BE2C (cell line): ENCODE measurements at places on chromosomes 11 and 22.
A peak's percentile ranks its signal among the peaks of the same experiment; 100 is the strongest.

- DNase-seq, result no peak
Observed at GRCh38 chr22:24233816-24234215, 11.1 kb downstream of the GGT5 start.

GRCh38 chr11:72635309-72635915, 38.8 kb downstream of the PDE2A start:
- no peak for DNase-seq

DNA sequence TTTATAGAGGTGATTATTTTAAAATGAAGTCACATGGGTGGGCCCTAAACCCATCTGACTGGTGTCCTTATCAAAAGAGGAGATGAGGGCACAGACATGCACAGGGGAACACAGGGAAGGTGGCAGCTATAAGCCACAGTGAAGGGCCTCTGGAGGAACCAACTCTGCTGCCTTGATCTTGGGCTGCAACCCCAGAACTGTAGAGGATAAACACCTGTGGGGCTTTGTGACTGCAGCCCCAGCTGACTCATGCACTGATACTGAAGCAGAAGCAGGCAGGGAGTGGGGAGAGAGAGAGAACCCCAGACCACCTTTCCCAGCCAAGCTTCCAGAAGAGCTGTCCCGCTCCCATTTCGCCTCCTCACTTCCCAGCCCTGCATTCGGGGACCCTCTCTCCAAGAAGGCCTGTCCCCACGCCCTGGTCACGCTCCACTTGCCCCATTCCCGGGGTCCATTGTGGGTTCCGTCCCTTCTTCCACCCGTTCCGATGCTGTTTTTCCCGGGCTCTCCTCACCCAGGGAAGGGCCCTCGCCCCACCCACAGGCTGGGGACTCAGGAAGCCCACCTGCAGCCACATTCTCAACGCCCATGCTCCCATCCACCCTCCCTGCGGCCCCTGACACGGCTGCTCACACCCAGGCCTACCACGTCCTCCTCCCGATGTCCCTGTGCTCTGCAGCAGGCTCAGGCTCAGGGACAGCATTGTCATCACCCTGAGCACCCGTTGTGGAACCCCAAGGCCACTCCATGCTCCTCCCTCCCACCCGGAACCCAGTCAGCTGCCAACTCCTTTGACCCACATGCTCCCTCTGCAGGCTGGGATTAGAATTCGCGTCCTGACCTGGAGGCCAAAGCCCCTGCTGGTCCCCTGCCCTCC, 90.8 kb upstream of the SHANK2 start:
- DNase-seq, result peak; percentile 46

GRCh38 chr11:95487391-95487790, 256.4 kb upstream of the SESN3 start:
- no peak for DNase-seq

DNA sequence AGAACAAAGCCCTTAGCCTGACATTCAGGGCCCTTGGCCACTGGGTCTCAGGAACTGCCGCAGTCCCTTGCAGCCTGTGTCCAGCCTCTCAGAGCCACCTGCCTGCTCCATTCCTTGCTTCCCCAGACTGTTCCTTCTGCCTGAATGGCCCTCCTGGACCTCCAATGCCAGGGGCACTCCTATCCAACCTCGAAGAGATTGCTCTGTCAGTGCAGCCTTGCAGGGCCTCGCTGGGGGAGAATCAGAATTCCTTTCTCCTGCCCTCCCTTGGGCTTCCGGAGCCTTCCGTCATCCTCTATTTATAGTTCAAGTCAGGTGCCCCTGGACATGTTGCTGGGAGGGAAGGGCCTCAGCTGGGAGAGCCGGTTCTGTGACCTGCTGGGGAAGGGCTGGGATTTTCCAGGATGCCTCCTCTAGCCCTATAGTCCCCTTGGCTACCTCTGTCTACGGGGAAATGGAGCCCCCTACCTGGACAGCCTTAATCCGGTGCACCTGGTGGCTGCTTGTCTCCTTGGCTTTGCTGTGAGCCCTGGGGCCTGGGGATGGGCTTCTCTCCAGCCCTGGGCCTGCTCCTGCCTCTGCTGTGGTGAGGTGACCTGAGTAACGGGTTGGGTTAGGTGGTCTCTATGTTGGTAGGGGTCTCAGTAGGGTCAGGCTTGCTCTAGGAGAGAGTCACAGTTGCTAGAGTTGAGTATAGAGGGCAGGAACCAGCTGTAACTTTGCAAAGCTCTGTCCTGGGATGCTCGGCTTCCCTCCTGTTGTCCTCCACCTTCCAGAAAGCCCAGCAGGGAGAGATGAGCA, 45.9 kb upstream of the SYT7 start:
- no peak for DNase-seq

DNA sequence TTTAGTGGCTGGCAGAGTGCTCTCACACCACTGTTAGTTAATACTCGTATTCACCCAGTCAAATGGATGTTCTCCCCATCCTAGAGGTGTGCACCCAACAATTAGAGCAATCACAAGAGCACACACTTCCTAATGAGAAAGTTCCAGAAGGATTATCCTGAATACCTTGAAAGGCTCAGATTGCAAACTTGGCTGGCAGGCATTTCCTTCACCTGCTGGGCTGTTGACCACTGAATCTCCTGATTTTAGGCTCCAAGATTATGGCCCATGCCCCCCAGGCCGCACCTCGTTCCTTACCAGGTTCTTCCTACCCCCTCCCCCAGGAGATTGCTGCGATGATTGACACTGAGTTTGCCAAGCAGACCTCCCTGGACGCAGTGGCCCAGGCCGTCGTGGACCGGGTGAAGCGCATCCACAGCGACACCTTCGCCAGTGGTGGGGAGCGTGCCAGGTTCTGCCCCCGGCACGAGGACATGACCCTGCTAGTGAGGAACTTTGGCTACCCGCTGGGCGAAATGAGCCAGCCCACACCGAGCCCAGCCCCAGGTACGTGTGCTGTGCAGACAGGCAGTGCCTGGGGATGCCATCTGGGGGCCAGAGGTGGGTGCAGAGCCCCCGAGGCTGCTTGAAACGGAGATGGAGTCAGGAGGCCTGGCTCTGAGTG, 26.9 kb downstream of the TAB1 start:
- DNase-seq, result no peak

DNA sequence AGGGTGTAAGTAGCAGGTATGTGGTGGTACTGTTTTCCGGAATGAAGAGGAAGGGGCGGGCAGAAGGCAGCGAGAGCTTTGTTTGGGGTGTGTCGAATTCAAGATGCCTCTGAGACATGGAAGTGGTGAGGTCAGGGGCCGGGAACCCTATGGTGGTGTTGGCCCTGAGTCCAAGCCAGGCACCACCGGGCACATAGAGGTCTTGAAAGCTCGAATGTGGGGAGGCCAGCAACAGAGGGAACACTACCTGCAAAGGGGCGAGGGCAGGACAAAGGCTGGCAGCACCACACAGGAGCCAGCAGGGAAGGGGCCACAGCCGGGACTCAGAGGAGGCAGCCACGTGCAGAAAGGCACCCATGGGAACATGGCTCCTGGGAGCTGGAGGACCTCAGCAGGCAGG, 57.8 kb downstream of the CDKN1C start:
- DNase-seq, result no peak

GRCh38 chr11:69263736-69264052, 30.3 kb upstream of the MYEOV start:
- DNase-seq, result no peak

GRCh38 chr11:32081129-32081641, 9.7 kb upstream of the RCN1 start:
- DNase-seq, result no peak

DNA sequence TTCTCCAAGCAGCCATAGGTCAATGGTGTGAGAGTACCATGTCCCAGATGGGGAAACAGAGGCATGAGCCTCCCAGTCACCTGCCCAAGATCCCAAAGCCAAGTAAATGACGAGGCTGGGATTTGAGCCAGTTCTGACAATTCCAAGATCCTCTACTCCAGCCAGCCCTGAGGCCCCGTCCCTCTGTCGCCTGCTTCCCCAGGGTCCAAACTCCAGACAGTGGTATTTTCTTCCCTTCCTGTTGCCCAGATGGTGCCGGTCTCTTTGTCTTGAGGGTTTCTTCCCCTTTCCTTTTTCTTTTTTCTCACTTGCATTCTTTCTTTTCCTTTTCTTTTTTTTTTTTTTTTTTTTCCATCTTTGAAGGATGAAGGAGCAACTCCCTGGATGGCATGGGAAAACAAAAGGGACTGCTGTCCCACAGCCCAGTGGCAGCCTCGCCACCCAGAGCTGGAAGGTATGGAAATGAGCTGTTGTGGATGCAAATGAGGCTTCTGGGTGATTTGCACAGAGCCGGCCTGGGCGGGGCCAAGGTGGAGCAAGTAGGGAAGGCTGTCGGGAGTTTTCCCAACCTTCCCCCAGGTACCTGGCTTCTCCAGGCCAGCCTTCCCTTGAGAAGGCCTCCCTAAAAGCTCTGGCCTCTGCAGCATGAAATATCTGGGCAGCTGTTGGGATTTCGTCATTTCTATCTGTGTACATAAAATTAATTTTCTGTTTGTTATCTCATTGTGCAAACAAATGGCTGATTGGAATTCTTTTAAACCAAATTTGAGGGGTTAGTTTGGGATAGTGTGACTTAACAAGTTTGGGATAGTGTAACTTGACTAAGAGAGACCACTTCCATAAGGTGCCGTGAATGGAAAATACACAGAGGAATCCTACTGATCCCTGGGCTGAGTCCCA, 146.8 kb downstream of the MN1 start:
- no peak for DNase-seq

- DNase-seq, result no peak
Observed at GRCh38 chr11:34864424-34864823, 51.8 kb downstream of the APIP start.

DNA sequence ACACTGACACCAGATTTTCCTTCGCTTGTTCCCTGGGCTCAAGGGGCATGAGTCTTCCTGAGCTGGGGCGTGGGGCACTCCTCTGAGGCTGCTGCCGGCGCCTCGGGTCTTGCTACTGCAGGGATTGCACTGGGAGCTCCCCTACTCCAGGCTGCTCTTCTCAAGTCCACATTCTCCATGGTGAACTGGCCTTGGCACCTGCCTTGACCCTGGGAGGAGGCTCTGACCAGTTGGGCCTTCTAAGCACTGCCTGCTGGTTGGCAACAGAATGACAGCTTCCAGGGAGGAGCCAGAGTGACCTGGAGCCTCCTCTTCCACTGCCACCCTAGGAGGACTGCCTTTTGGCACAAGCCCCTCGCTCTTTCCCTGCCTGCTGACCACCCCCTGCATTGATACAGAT, 9.5 kb downstream of the FREY1 start:
- DNase-seq, result no peak

DNA sequence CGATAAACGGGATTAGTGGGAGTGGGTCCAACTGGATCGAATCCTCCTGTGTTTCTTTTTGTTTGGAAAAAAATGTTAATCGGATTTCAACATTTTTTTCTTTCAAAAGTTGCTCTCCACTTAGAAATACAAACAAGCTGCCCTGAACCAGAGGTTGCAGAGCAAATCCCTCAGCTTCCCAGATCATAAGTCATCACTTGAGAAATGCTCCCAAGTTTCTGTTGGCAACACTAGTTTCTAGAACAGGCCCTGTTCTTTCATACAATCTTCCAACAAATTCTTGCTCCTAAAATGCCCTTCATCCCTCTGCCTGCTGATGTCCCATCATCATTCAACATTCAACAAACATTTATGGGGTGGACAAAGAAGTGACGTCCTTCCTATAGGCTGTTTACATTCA, 1.3 kb upstream of the MLC1 start:
- DNase-seq, result no peak

- DNase-seq, result no peak
Observed at GRCh38 chr11:114354076-114354475, 46.2 kb downstream of the C11orf71 start.

- DNase-seq, result no peak
Observed at GRCh38 chr11:14566331-14567063, 46.3 kb upstream of the PSMA1 start.

- DNase-seq, result no peak
Observed at GRCh38 chr11:44727114-44727372, 281 bp downstream of the TSPAN18 start.

DNA sequence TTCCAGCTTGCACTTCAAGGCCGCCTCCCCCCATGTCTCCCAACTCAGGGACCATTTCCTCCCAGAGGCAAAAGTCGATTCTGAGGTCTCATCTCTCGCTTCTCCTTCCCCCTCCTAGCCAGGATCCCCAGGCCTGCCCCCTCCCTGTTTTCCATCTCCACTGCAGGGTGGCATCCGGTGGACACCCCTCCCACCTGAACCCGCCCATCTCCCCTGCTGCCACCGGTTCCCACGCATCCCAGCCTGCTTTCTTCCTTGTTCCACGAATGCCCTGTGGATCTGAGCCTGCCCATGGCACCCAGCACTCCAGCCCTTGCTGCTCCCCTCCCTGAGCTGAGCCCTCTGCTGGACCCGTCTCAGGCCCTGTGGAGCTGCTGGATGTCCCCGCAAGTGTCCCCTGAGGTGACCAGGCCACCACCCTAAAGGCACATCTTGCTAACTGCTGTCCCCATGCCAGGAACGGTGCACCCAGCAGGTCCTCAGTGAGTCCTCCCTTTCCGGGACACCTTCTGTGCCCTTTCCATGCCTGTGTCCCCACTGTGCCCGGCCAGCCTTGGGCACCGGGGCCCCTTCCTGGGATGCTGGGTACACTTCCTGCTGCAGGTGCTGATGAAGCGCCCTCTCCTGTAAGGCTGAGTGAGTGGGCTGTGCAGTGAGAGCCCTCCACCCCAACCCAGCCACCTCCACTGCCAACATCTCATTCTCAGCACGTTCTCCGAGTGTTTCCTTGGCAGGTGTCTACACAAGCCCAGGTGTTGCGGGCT, 936 bp downstream of the IL17REL start:
- peak; percentile 6 for DNase-seq

- no peak for DNase-seq
Observed at GRCh38 chr11:20604295-20604803, 4.9 kb downstream of the SLC6A5 start.

DNA sequence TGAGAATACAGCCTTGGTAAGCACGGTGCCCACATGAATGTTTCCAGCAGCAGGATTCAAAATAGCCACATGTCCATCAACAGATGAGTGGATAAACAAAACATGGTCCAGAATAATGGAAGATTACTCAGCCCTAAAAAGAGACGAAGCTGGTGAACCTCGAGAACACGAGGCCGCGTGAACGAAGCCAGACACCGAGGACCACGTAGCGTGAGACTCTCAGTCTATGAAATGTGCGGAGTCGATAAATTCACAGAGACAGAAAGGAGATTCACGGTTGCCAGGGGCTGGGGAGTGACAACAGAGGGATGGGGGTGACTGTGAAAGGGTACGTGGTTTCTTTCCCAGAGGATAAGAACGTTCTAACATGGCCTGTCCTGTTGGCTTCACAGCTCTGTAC, 2.9 kb upstream of the ASCL2 start:
- no peak for DNase-seq

GRCh38 chr11:109547356-109548027, 125.5 kb downstream of the C11orf87 start:
- no peak for DNase-seq

- DNase-seq, result no peak
Observed at GRCh38 chr11:43685440-43685839, 4.9 kb downstream of the HSD17B12 start.
